ENCODE measurements at places on chromosomes 2 and 18.

DNA sequence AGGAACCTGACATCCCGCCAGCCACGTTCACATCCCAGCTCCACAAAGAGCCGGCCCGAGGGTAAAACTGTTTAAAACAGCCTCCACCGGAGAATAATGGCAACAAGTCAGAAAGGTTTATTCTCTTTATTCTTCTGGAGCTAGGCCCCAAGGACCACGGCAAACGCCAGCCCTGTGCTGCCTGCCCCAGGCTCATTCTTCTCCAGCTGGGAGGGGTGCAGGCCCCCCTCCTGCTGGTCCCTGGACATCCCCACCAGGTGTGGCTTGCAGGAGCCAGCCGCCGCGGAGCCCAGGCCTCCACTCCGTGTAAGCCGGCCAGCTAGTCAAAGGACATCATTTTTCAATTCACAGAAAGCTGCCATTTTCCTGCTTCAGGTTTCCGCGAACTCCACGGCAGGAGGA, 65.8 kb upstream of the SALL3 start:
- no peak for DNase-seq

DNA sequence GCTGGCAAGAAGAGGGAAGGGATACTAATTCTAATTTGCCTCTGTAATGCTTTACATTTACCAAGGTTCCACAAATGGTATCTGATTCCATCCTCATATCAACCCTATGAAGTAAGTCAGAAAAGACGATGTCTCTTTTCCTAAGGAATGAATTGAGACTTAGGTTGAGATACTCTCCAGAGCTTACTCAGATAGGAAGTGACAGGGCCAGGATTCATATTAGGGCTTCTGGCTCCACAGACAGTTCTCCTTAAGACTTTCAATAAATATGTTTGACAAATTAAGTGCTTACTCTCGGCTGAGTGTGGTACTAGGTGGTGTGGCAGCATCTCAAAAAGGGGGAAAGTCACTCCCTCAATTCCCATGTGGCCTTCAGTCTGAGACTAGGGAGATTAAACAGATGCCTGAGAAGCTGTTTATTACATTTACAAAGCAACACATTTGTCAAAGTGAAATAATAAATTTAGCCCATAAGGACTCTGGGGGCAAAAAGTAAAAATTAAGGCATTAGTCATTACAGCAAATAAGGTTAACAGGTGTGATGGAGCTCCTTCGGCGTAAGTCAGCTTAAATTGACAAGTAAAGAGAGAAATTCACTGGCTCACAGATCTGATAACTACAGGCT, 14.2 kb downstream of the CDK15 start:
- no peak for DNase-seq

GRCh38 chr2:98835831-98836385, 100.1 kb downstream of the CRACDL start:
- DNase-seq: peak; percentile 47

- DNase-seq: no peak
Measured at GRCh38 chr2:47437287-47437686, 34.3 kb downstream of the MSH2 start.

- no peak for DNase-seq
Measured at GRCh38 chr2:233791883-233792329, 13.8 kb downstream of the MROH2A start.

GRCh38 chr18:45253056-45253565, 362.2 kb upstream of the SLC14A2 start:
- no peak for DNase-seq

DNA sequence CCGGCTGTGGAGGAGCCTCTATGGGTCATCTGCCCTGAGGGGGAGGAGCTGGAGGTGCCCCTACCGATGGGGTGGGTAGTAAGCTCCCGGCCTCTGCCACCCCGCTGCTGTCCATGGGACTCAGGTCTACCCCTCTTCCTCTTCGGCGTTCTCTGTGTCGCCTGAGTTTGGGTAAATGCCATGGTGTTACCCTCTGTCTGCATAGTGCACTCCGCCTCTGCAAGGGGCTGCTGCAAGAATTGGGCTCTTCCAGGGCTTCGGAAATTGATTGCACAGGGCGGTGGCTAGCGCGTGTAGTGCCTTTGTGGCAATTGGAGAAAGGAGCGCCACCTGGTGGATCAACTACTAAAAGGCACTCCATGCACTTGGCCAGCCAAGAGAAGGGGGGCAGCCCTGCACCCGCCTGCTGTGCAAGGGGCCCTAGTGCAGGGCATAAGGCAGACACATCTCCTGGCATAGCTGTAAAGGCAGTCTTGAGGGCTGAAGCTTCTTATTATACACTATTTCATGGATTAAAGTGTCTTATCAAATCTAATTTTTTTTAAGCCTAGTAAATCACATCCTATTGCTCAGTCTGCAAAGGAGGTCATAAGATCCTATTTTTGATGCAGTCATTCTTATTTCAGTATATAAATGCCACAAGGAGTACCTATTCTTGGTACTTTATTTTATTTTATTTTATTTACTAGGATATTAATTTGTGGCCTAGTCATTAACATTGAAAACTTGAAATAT, 308.9 kb downstream of the PDE11A start:
- DNase-seq: peak; percentile 73

DNA sequence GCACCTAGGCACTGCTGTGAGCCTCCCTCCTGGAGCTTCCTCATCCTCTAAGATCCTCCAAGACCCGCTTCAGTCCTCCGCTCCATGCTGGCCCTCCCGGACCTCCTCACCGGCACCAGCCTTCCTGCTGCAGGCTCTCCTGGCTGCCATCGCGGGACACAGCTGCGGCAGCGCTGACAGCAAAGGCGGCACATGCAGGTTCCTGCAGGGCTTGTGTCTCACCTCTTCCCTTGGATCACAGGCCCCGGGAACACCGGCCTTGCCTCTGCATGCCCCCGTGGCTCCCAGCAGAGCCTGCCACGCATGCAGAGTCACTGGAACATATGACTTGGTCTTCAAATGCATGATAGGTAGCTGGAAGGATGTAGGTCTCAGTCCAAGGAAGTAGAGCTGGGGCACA, 67.2 kb downstream of the PTGR3 start:
- DNase-seq: no peak

- DNase-seq: peak; percentile 12
Measured at GRCh38 chr2:136212426-136213378, 94.8 kb upstream of the CXCR4 start.

- no peak for DNase-seq
Measured at GRCh38 chr2:112584891-112585250, 462 bp downstream of the CHCHD5 start.

- no peak for DNase-seq
Measured at GRCh38 chr2:37774976-37775907, 103.8 kb upstream of the CDC42EP3 start.

DNA sequence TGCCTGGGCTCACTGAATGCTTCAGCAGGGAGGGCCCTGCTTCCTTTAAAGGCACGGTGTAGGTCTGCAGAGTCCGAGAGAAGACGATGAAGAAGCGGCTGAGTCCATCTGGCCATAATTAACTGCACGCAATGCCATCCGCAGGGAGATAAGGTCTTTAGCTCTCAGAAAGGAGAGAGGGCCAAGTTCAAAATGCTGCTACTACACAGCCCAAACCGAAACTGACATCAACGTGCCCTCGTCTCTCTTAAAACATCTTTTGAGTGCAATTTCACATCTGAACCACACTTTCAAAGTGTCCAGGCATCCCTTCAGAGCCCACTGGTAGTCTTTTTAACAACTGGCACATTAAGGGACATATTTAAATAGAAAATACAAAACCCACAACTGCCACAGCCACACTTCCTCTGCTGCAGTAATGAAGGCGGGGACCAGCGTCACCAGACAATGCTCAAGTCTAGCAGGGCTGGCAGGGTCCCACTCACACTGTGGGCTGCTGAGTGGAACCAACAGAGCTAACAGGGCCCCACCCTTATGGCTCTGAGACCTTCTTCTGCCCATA, 35.8 kb downstream of the ST3GAL5 start:
- DNase-seq: peak; percentile 60

DNA sequence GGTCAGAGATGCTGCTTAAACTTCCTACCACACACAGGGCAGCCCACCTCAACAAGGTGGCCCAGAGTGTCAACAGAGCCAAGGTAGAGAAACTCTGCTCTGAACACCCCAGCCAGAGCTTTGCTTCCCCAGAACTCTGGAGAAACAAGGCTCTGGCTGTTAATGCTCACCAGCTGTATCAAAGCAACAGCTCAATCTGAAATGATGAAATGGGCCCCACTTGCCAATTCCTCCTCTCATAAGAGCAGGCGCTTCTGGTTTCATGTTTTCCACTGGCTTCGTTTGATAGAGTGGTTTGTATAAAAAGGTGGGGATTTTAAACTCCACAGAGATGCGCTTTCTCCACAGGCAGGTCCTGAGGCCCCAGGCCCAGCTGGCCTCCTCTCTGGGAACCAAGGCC, 60.9 kb upstream of the TFCP2L1 start:
- DNase-seq: no peak

DNA sequence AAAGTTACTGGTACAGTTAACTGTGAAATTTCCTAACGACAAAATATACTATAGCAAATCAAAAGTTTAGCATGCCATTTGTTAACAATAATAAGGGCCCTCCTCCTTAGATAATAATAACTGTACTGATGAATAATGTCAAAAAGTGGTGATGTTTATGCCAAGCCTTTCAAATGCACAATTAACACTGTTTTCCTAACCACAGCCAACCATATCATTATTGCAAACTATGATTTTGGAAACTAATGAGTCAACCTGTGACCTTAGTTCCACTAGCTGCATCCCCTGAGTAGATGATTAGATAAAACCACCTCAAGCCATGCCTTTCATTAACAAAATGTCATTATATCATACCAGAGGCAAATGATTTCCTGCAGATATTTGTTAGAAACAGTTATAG, 25.1 kb upstream of the GPR75 start:
- no peak for DNase-seq

DNA sequence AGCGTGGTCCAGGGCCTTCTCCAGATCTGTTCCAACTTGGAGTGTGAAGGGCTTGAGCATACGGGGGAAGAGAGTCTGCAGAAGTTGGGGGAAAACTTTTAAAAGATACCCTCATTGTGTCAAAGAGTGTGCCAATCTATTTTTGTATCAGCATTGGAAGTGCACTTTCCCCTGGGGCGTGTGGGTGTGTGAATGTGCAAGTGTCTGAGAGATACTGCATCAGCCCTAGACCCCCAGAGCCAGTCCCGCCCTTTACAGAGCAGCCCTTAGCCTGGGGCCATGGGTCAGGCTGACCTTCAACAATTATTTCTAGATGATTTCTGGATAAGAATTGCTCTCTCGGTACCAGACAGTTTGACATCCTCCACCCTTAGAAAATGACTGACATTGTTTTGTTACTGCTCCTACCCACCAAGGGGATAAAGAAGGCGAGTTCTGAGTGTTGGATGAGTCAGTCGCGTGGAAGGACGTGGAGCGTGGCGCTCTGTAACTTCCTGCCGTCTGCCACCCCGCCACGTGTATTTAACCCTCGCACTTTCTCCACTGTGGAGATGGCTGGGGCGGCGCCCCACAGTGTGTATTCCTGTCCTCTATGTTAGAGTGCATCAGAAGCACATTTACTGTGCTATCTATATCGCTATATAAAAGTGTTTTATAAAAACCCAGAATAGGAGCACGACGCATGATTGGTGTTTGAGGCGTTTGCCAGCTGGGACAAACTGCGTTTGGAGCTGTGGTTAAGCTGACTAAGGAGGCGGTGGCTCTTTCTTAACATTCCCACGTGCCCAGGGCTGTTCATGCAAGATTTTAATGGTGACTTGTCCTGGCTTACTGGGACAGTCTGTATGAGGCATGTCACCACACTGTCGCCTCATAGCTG, 122.6 kb downstream of the CABLES1 start:
- peak; percentile 8 for DNase-seq

- DNase-seq: peak; percentile 42
Measured at GRCh38 chr2:149040451-149040850, 2.0 kb downstream of the LYPD6B start.

DNA sequence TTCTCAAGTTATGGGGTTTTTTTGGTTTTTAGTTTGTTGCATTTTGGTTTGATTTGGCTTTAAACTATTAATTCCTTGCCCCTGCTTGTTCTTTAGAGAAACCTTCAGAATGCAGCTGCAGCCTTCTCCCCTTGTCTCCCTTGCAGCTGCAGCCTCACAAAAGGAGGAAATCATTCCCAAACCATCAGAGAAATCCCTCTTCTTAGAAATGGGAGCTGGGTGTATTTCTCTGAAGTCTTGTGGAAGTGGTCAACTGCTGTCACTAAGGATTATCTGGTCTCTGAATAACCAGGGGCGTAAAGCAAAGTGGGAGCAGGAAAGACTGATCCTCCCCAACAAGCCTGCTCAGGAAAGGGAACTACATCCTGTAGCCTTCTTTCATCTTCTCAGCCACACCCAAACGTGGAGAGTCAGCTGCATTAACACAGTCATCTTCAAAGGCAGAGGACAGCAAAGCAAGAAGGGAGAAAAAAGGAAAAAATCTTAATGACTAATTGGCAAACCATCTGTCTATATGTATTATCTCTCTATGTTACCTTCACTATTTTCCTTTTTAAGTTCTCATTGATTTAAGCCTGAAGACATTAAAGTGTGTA, 1834.1 kb upstream of the PIK3C3 start:
- DNase-seq: no peak

DNA sequence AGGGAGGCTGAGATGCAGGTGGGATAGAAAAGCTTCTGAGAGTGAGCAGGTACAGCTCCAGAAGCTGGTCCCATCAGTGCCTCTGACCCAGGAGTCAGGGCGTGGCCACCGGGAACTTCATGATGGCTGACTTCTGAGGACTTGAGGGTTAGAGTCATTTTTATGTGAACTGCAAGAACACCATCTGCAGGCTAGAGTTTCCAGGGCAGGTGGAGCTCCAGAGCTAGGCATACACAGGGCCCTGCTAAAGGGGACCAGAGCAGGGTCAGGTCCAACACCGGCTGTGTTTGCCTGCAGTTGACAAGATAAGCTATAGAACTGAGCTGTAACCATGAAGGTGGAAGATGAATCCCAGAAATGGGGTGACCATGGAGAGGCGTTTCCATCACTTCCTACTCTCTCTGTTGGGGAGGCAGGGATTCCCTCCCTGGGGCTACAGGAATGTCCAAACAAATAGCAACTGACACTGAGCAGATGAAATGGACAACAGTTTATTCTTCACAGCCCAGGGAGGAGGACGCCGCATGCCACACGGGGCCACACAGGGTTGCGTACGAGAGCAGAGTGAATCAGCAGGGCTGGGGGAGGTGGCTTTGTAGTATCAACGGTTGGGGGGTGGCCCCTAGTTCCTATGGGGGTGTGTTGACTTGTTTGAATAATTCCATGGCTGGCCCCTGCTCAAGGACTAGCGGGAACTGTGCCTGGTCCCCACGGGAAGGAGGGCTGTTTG, 77.6 kb upstream of the ZNF516 start:
- DNase-seq: no peak
